ENCODE measurements at places on chromosomes 2 and 18. TPM values are rescaled to one million over a fixed set of nuclear protein-coding genes. Genes with fewer than 3 reads are reported as not detected.

Gene NGEF
- 1.3 TPM for total RNA-seq

- no peak overlapping the region for H3K27ac ChIP-seq
- no peaks in the 10 kb centered on the region for H3K4me1 ChIP-seq
- H3K27me3 ChIP-seq = no peaks in the 10 kb centered on the region
- no peak overlapping the region for H3K4me3 ChIP-seq
Observed at GRCh38 chr2:938181-939005, 12.3 kb upstream of the SNTG2 start.

GRCh38 chr2:126836761-126837679 is 61.7 kb upstream of the TEX51 start:
- no peak overlapping the region for H3K4me3 ChIP-seq
- DNase-seq = no peak
- peaks cover 23% of the 10 kb centered on the region for H3K27me3 ChIP-seq
- H3K4me1 ChIP-seq = no peaks in the 10 kb centered on the region
- H3K36me3 ChIP-seq = no peaks in the 10 kb centered on the region
- no peak overlapping the region for H3K27ac ChIP-seq

Gene SCYGR4
- total RNA-seq = not detected

Gene ZBTB7C
- total RNA-seq = not detected

DNA sequence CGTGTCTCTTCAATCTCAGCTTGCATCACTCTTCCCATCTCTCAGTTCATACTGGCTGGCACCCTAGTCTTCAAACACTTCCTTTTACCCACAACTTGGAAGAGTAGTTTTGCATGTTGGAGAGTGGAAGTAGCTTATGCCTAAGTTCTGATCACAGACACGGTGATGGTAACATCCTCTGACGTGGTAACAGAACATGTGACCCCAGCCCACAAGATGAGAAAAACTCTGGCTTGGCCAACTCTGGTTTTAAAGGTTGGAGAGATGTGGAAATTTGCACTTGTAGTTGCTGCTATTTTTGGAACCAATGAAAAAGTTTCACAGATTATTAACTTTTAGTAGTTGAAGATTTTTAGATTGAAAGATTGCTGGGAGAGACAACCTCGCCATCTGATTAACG is 155.4 kb upstream of the SLC35G4 start:
- H3K4me3 ChIP-seq = no peak overlapping the region
- no peak for DNase-seq
- H3K4me1 ChIP-seq = no peaks in the 10 kb centered on the region
- H3K27me3 ChIP-seq = peaks cover 39% of the 10 kb centered on the region
- H3K27ac ChIP-seq = no peak overlapping the region
- no peaks in the 10 kb centered on the region for H3K36me3 ChIP-seq

Gene MAIP1
- total RNA-seq = 27.9 TPM

Gene ANKRD29
- 7.8 TPM for total RNA-seq

Gene UGT1A10
- 120 TPM for total RNA-seq

- DNase-seq = no peak
- peaks cover 14% of the 10 kb centered on the region for H3K36me3 ChIP-seq
- no peak overlapping the region for H3K27ac ChIP-seq
- H3K27me3 ChIP-seq = no peaks in the 10 kb centered on the region
- H3K4me3 ChIP-seq = no peak overlapping the region
Observed at GRCh38 chr2:138003411-138003810, 39.1 kb downstream of the HNMT start.

DNA sequence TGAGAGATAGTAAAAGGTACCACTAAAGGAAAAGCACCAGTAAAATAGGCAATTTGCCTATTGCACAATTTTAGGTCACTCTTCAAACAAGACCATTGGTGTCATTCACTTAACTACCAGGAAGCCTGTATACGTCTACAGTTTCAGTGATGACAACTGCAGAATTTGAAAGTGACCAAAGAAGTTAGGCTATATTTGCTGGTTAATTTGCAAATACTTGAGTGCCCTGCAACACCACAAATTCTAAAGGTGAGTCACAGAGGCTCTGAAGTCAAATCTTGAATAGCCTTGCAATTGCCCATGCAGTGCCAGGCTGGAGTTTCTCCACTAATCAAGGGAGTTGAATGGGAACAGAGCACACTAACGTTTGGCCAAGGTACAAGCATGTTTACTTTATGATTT is 128.7 kb upstream of the CCDC68 start:
- no peaks in the 10 kb centered on the region for H3K36me3 ChIP-seq
- no peaks in the 10 kb centered on the region for H3K4me1 ChIP-seq
- H3K4me3 ChIP-seq = no peak overlapping the region
- no peak for DNase-seq
- H3K27me3 ChIP-seq = no peaks in the 10 kb centered on the region

GRCh38 chr2:45404807-45405297 is 206.2 kb downstream of the SRBD1 start:
- H3K27ac ChIP-seq = no peak overlapping the region
- no peaks in the 10 kb centered on the region for H3K4me1 ChIP-seq
- no peak for DNase-seq
- H3K36me3 ChIP-seq = no peaks in the 10 kb centered on the region
- H3K4me3 ChIP-seq = no peak overlapping the region

- peaks cover 53% of the 10 kb centered on the region for H3K4me1 ChIP-seq
- no peak overlapping the region for H3K27ac ChIP-seq
- H3K4me3 ChIP-seq = no peak overlapping the region
- peaks cover 5% of the 10 kb centered on the region for H3K36me3 ChIP-seq
- no peak for DNase-seq
- no peaks in the 10 kb centered on the region for H3K27me3 ChIP-seq
Observed at GRCh38 chr2:43462866-43463641, 132.8 kb downstream of the THADA start.
